Vagina (tissue), 2 donors: ENCODE measurements at places on chromosomes 1 and 21. TPM values are rescaled to one million over a fixed set of nuclear protein-coding genes. Genes with fewer than 3 reads are reported as not detected.

GRCh38 chr1:156942576-156942975 lies 22.1 kb downstream of the LRRC71 start:
- DNase-seq, result no peak

GRCh38 chr1:232699814-232700213 lies 69.9 kb upstream of the SIPA1L2 start:
- no peak for DNase-seq

DNA sequence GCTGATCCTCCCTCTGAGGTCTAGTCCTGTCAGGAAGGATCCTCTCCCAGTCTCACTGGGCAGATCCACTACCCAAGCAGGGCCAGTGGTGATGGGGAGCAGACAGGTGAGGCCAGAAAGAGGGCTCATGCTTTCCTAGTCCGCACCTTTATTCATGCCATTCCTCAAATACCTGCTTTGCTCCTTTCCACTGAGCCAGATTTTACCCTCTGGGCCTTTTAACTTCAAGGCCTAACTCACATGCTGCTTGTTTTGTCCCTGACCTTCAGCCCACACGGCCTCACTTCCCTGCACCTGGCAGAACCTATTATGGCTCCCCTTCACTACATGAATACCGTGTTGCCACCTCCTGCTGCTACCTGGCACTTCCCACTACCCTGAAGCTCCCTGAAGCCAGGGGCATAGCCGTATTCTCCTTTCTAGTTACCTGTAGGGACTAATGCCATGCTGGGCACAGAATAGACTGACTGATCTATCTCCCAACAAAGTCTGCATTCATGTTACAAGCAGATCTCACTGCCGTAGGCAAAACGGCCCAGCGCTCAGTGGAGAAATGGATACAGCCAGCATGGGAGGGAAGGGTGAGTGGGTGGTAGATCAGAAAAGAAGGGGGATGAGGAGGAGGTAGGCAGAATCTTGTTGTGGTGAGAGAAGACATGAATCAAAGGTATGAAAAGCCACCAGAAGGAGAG lies 36.1 kb upstream of the GOLT1A start:
- DNase-seq, result no peak

GRCh38 chr1:20716232-20716631 lies 1.6 kb downstream of the KIF17 start:
- no peak for DNase-seq

DNA sequence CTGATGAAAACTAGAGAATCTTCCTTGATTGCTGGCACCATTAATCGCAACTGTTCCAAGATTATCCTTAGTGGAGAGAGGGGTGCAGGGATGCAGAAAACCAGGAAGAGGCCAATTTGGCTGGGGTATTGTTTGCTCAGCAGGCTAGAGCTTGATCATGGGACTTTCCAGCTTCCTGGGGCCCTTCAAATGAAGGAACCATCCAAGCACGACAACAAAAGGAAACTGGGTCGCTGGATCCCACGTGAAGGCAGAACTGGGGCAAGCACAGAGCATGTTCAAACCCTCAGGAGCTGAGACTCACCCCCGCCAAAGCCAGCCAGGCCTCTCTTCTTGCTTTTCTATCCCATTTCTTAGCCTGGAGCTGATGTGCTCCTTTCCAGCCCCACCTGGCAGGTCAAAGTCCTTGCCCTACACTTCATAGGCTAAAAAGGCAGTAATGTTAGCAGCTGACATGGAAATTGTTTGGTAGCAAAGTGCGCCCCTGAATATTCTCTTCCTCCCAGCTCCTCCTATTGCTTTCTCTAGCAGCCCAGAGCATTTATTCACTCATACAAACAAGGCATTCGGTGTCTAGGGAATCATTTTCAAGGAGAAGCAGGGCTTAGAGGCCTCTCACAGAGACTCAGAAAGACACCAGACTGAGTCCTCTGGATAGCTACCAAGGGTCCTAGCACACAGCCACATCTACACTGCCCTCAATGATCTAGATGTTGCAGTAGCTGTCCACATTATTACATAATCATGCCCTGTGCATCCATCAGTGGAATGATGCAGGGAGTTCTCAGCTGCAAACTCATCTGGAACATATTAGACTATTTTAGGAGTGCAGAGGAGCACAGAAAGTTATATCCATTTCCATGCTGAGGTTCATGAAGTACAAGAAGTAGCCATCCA lies 11.5 kb downstream of the KCNA2 start:
- no peak for DNase-seq

DNA sequence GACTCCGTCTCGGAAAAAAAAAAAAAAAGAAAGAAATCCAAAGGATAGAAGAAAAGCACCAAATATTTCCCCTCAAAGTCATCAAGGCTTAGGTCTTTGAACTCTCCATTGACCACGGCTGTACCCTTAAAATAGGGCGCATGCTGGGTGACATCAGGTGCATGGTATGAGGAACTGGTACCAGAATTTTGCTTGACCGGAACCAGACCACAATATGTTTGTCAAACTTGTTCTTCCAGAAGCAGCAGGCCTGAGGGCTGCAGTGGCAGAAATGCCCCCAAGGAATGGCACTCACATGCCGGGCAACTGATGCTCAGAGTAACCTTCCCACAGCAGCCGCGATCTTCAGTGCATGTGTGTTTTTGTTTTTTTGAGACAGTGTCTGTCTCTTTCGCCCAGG lies 21.0 kb downstream of the RCC1 start:
- DNase-seq, result no peak

DNA sequence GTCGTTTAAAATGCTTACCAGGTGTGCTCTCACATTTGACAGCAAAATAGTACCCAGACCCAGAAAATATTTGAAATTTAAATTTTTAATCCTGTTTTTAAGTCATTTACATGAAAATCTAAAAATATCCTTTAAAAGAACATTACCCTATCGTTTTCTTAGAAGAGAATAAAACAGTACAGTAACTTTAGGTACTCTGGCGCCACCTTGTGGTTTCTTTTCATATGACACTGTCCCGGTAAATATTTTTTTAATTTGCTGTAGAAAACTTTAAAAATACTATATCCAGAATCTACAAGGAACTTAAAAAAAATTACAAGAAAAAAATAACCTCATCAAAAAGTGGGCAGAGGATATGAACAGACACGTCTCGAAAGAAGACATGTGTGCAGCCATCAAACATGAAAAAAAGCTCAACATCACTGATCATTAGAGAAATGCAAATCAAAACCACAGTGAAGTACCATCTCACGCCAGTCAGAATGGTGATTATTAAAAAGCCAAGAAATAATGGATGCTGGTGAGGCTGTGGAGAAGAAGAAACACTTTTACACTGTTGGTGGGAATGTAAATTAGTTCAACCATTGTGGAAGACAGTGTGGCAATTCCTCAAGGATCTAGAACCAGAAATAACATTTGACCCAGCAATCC lies 129.2 kb downstream of the RGS21 start:
- DNase-seq, result no peak

GRCh38 chr1:202182040-202182877 lies 11.3 kb upstream of the LGR6 start:
- DNase-seq, result no peak

- DNase-seq, result no peak
Observed at GRCh38 chr1:19710825-19711611, 46.3 kb downstream of the HTR6 start.

- DNase-seq, result no peak
Observed at GRCh38 chr1:214106375-214106774, 118.6 kb downstream of the PROX1 start.

DNA sequence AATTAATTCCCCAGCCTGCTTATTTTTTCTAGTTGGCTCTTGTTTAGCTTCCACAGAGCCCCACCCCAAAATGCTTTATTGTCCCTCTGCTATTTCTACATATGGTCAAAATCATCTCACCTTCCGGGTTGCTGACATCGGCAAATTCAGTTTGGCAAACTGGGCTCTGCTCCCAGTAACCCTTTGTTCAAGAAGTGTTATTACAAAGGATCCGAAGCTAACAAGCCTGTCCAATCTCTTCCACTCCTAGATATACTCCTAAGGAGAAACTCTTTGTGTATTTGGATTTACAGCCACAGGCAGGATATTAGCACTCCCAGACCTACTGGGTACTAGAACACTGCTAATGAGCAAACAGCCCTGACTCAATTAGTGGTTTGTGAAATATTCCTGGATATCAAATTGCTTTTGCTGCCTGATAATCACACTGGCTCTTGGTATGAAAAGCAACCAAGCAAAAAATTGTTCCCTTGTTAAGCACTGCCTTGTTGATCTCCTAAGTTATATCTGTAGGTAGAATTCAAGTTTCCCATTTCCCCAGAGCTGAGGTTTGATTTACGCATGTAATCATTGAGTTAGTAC lies 4.0 kb downstream of the JUN start:
- DNase-seq, result no peak

DNA sequence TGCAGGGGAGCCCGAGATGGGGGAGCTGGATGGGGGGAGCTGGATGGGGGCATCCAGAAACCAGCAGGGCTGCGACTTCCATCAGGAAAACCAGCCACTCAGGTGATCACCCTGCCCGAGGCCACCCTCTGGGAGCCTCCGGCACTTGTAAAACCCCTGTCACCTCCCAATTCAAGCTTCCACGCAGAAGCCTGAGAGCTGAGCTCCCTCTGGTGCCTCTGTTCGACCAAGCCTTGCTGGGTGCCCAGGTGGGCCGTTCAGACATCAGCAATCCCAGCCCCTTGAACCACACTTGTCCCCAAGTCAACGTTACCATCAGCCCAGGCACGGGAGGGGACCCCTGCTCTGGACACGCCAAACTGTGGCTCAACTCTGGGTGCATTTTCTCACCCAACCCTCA lies 59.6 kb downstream of the MEGF6 start:
- no peak for DNase-seq

GRCh38 chr1:27863538-27863915 lies 8.8 kb upstream of the THEMIS2 start:
- DNase-seq, result no peak

GRCh38 chr21:39610703-39611102 lies 2.0 kb upstream of the B3GALT5 start:
- no peak for DNase-seq

- no peak for DNase-seq
Observed at GRCh38 chr1:3777078-3777547, 4.6 kb downstream of the SMIM1 start.

DNA sequence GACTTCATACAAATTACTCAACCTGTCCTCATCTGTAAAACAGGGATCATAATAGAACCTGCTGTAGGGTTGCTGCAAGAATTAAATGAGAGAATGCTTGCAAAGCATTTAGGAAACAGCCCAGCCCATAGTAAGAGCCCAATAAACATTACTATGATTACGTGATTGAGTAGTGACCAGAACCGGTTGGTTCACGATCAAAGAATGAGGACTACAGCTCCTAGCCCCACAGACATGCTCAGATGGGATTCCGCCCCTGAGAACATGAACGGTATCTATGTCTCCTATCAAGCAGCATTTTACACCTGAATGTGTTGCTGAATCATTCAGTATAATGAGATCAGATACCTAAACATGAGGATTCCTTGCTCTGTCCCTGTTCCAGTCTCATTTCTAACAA lies 104.8 kb upstream of the ZNF648 start:
- no peak for DNase-seq

DNA sequence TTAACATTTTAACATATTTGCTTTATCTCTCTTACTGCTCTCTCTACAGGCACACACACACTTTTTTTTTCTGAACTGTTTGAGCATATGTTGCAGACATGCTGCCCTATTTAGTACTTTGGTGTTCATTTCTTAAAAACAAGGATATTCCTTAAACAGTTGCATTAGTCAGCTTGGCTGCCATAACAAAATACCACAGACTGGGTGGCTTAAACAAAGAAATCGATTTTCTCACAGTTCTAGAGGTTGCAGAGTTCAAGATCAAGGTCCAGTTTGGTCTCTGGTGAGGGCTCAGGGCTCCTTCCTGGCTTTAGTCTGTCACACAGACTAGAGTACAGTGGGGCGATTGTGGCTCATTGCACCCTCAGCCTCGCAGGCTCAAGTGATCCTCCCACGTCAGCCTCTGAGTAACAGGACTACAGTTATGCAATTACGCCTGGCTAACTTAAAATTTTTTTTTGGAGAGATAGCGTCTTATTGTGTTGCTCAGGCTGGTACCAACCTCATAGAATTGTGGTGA lies 46.7 kb downstream of the RPRD2 start:
- no peak for DNase-seq

DNA sequence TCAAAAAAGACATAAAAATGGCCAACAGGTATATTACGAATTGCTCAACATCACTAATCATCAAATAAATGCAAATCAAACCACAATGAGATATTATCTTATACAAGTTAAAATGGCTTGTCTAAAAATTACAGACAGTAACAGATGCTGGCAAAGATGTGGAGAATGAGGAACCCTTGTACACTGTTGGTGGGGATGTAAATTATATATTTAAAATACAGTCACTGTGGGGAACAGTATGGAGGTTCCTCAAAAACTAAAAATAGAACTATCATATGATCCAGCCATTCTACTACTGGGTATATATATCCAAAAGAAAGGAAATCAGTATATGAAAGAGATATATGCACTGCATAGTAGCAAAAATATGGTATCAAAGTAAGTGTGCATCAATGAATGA lies 1037.2 kb upstream of the B3GALT2 start:
- DNase-seq, result no peak

DNA sequence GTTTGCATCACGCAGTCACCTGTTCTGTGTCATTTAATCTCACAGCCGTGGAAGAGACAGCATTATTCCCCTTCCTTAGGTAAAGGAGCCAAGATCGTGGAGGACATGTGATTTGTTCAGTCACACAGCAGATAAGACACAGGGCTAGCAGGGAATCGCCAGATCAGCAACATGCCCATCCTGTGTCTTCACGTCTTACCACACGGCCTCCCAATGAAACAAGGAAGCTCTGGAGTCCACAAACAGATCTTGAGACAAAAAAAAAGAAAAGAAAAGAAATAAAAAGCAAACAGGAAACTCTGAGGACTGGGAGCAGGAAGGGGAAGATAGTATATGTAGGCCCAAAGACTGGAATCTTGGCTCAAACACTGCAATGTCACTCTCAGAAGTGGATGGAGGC lies 155.3 kb downstream of the ADSS2 start:
- DNase-seq, result no peak

GRCh38 chr1:183283286-183283685 lies 97.2 kb downstream of the LAMC2 start:
- no peak for DNase-seq

DNA sequence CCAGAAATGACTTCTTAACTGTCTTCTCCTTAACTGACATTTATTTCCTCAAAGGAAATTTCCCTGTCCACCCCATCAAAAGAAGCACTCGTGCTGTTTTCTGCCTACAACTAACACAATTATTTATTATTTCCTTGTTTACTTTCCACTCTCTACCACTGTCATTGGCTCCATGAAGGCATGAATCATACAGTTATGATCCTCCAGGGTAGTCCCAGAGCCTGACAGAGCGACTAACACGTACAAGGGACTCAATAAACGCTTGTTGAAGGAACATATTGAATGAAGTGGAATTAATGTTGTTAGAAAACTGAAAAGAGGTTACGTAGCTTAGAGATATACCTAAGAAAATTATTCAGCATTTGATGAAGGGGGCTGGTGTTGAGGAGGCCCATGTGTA lies 20.9 kb downstream of the GREM2 start:
- no peak for DNase-seq

PROK1 gene
- 7.4 TPM for total RNA-seq

GCLM gene
- total RNA-seq, result 8.1 TPM

GPATCH4 gene
- 25.8 TPM for total RNA-seq

RIPPLY3 gene
- not detected for total RNA-seq

MYBPH gene
- not detected for total RNA-seq

HSPA6 gene
- total RNA-seq, result 0.98 TPM

CFAP107 gene
- not detected for total RNA-seq

TMCC2 gene
- total RNA-seq, result 4.9 TPM

UBE2U gene
- total RNA-seq, result not detected

RHD gene
- total RNA-seq, result not detected

SPATA21 gene
- total RNA-seq, result not detected

ATAD3C gene
- total RNA-seq, result not detected
